Lower lobe of right lung (tissue), 2 donors: ENCODE measurements at places on chromosomes 1 and 21.

GRCh38 chr1:62778208-62778607 lies 5.7 kb upstream of the ATG4C start:
- no peak for DNase-seq
- H3K27ac ChIP-seq, result no peak overlapping the region
- no peaks in the 10 kb centered on the region for H3K4me1 ChIP-seq
- no peak overlapping the region for H3K4me3 ChIP-seq
- no peaks in the 10 kb centered on the region for H3K36me3 ChIP-seq

GRCh38 chr1:94953746-94954145 lies 26.8 kb upstream of the CNN3 start:
- no peak overlapping the region for H3K4me3 ChIP-seq
- H3K4me1 ChIP-seq, result no peaks in the 10 kb centered on the region
- no peak overlapping the region for H3K27ac ChIP-seq
- no peaks in the 10 kb centered on the region for H3K27me3 ChIP-seq
- H3K36me3 ChIP-seq, result no peaks in the 10 kb centered on the region

DNA sequence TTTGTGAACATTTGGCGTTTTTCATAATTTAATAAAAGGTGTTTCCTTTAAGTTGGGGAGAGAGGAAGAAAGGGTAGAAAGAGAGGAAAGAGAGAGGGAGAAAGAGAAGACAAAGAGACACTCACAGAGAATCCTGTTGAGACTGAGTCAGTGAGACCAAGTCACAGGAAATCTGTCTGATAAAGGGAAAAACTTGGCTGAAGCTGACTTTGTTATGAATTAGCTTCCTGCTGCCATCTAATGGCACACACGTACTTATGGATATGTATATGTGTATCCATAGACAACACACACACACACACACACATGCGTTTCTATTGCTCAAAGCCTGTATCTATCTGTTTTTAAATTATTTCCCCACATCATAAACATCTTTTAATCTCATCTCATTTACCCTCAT lies 42.5 kb upstream of the DISC1 start:
- no peaks in the 10 kb centered on the region for H3K27me3 ChIP-seq
- H3K4me3 ChIP-seq, result no peak overlapping the region
- no peak for DNase-seq
- H3K27ac ChIP-seq, result no peak overlapping the region
- no peaks in the 10 kb centered on the region for H3K36me3 ChIP-seq
- no peaks in the 10 kb centered on the region for H3K4me1 ChIP-seq

DNA sequence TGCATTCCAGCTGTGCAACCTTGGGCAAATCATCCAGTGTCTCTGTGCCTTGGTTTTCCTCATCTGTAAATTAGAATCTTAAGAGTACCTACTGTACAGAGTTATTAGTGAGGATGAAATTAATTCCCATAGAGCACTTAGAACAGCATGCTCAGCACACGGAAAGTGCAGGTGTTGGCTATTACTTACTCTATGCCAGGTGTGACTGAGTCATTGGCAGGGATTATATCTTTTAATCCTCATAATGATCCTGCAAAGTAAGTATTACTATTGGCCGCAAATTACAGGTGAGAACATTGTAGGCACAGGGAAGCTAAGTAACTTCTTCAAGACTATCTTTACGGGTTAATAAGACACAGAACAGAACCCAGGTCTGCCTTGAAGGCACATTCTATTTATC lies 6.3 kb upstream of the UBE2U start:
- no peak overlapping the region for H3K27ac ChIP-seq
- no peak overlapping the region for H3K4me3 ChIP-seq
- H3K4me1 ChIP-seq, result no peaks in the 10 kb centered on the region
- H3K27me3 ChIP-seq, result no peaks in the 10 kb centered on the region
- H3K36me3 ChIP-seq, result no peaks in the 10 kb centered on the region
- DNase-seq, result no peak

GRCh38 chr1:150282558-150282958 lies 204 bp downstream of the CIART start:
- DNase-seq, result peak; percentile 69
- no peaks in the 10 kb centered on the region for H3K27me3 ChIP-seq
- H3K27ac ChIP-seq, result peak overlapping the region; percentile 84
- H3K36me3 ChIP-seq, result peaks cover 6% of the 10 kb centered on the region
- peak overlapping the region; percentile 57 for H3K4me3 ChIP-seq

DNA sequence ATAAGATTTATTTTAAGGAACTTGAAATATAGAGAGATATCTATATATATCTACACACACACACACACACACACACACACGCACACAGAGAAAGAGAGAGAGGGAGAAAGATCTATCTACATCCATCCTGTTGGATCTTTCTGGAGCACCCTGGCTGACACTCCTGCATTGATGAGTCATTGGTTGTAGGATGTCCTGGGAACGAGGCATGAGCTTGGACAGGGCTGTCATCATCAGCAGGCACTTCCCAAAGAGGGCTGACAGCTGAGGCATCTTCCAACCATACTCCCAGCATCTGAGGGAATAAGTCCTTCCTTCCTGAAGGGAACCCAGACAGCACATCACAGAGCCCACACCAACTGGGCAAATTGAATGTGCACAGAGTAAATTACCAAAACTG lies 99.1 kb upstream of the ERG start:
- no peak overlapping the region for H3K4me3 ChIP-seq
- no peaks in the 10 kb centered on the region for H3K4me1 ChIP-seq
- H3K27ac ChIP-seq, result no peak overlapping the region

GRCh38 chr1:222912730-222913129 lies 97.9 kb downstream of the DISP1 start:
- H3K27ac ChIP-seq, result no peak overlapping the region
- no peaks in the 10 kb centered on the region for H3K36me3 ChIP-seq
- no peak for DNase-seq
- peaks cover 8% of the 10 kb centered on the region for H3K4me1 ChIP-seq
- no peaks in the 10 kb centered on the region for H3K27me3 ChIP-seq
- no peak overlapping the region for H3K4me3 ChIP-seq

- no peak overlapping the region for H3K4me3 ChIP-seq
- no peak for DNase-seq
- peaks cover 8% of the 10 kb centered on the region for H3K4me1 ChIP-seq
- no peak overlapping the region for H3K27ac ChIP-seq
Observed at GRCh38 chr1:201264554-201264953, 18.8 kb upstream of the PKP1 start.

GRCh38 chr1:21534674-21535378 lies 25.6 kb downstream of the ALPL start:
- H3K27me3 ChIP-seq, result peaks cover 4% of the 10 kb centered on the region
- peaks cover 40% of the 10 kb centered on the region for H3K4me1 ChIP-seq
- DNase-seq, result no peak
- no peak overlapping the region for H3K27ac ChIP-seq
- no peak overlapping the region for H3K4me3 ChIP-seq
- H3K36me3 ChIP-seq, result no peaks in the 10 kb centered on the region

DNA sequence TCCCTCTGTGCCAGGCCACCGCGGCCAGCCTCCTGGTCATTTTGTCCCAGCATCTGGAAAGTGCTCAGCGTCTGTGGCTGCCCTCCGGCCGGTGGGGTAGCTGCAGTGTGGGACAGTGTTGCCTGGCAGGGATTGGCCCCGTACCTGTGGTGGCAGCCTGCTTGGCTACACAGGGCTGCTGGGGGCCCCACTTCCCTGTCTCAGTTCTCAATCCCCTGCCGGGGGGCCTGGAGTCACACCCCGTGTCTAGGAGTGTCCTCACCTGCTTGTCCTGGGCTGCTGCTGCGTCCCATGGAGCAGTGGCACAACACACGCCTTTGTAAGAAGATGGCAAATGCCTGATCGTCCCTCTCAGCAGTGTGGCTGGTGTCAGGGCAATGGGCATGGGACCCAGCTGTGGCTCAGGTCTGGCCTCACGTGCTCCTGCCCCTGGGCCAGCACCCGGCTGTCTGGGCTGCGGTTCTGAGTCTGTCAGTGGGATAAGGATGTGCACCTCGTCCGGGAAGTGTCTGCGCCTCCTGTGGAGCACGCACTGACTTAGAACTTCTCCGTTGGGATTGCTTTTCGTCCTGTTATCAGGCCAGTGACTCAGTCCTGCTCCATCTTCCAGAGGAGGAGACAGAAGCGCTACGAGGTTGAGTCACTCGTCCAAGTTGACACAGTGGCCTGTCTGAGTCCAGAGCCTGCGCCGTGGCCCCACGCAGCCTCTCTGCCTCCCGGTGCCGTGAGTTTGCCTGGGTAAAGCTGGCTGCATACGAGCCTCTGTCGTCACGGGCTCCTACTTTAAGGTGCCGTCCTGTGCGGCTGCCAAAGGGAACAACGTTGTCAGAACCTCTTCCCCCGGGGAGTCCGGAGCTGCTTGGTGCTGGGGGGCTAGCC lies 41.0 kb downstream of the CRYAA start:
- no peaks in the 10 kb centered on the region for H3K27me3 ChIP-seq
- H3K36me3 ChIP-seq, result no peaks in the 10 kb centered on the region
- no peak overlapping the region for H3K4me3 ChIP-seq
- H3K27ac ChIP-seq, result no peak overlapping the region
- H3K4me1 ChIP-seq, result no peaks in the 10 kb centered on the region

DNA sequence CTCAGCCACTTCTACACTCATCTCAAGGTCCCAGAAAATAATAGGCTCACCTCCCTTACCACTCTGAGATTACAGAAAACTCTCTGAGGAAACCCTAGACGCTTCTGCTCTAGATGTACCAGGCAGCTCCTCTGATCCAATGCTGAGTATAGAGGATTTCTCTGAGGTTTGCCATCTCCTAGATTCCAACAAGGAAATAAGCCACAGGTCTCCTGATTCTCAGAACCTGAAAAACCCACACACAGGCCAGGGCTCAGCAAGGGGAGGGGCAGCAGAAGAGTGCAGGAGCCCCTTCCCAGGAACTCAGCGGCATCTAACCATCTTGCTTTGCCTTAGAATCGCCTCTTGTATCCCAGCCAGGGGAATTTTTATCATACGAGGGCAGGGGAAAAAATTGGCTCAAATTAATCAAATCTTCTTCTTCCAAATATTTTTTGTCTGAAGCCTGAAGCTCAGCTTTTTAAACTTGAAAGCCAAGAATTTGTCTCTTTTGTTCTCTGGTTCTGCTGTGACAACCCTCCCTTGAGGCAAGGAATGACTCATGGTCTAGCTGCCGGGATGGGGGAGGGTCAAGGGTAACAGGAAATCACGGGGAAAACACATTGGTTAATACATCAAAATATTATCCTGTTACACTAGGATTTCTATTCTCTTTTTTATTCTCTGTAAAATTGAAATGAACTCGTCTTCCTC lies 30.8 kb downstream of the GORAB start:
- DNase-seq, result peak; percentile 49
- H3K27ac ChIP-seq, result peak overlapping the region; percentile 65
- H3K36me3 ChIP-seq, result no peaks in the 10 kb centered on the region
- H3K27me3 ChIP-seq, result no peaks in the 10 kb centered on the region

DNA sequence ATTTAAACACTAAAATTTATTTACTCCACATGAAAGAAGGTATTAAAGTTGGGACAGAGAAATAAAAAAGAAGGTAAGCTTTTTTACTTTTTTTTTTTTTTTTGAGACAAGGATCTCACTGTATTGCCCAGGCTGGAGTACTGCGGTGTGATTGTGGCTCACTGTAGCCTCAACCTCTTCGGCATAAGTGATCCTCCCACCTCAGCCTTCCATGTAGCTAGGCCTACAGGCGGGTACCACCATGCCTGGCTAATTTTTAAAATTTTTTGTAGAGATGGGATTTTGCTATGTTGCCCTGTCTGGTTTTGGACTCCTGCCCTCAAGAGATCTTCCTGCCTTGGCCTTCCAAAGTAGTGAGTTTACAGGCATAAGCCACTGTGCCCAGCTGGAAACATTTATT lies 106.6 kb downstream of the ITSN1 start:
- DNase-seq, result no peak
- H3K27me3 ChIP-seq, result no peaks in the 10 kb centered on the region

DNA sequence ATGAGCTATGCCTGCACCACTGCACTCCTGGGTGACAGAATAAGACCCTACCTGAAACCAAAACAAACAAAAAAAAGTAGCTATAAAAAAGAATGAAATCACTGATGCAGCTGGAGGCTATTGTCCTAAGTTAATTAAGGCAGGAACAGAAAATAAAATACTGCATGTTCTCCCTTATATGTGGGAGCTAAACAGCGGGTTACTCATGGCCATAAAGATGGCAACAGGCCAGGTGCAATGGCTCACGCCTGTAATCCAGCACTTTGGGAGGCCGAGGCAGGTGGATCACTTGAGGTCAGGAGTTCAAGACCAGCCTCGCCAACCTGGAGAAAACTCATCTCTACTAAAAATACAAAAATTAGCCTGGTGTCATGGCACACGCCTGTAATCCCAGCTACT lies 152.7 kb downstream of the PIK3R3 start:
- no peaks in the 10 kb centered on the region for H3K27me3 ChIP-seq
- H3K27ac ChIP-seq, result no peak overlapping the region
- H3K4me1 ChIP-seq, result no peaks in the 10 kb centered on the region
- no peaks in the 10 kb centered on the region for H3K36me3 ChIP-seq
- no peak overlapping the region for H3K4me3 ChIP-seq
- DNase-seq, result no peak

DNA sequence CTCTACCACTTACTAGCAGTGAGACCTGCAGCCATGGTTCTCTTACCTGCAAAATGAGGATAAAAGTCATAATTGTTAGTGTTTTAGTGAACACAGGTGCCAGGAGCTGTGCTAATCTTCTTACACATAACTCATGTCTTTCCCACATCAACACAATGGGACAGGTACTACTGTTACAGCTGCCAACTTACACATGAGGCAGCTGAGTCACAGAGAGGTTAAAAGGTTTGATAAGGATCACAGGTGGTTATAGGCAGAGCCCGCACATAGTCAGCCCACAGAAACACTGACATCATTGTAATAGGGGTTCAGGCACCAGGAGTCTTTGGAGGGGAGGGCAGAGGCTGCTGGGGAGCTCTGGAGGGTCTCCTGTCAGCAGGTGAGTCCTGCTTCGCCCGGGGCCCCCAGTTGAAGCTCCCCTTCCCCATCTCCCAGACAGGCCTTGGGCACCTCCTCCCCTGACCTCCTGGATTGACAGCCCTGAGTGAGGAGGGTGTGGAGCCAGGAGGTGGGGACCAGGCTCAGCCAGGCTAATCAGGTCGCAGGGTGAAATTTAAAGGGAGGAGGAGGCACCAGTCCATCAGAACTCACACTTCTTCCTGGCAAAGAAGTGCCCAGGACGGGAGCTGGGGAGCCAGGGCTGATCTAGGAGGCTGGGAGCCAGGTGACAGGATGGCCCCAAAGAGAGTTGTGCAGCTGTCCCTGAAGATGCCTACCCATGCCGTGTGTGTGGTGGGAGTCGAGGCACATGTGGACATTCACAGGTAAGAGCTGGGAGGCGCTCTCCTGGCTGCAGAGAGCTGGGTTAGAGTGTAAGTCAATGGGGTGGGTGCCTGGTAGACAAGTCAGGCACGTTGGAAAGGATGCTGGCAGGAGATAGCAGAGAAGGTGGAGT lies at the start of gene PADI1:
PADI1 (plus strand) TSS at position 583 of the 895 bp plus-strand sequence; CDS start at position 673, 90 bp downstream.
- no peaks in the 10 kb centered on the region for H3K27me3 ChIP-seq
- H3K27ac ChIP-seq, result no peak within 1 kb of the TSS
- H3K36me3 ChIP-seq, result no peaks in the 10 kb centered on the region
- peaks cover 12% of the 10 kb centered on the region for H3K4me1 ChIP-seq
